Glutamatergic neuron (in vitro differentiated cells): ENCODE measurements at places on chromosomes 16 and 17. TPM values are rescaled to one million over a fixed set of nuclear protein-coding genes. Genes with fewer than 3 reads are reported as not detected.

DNA sequence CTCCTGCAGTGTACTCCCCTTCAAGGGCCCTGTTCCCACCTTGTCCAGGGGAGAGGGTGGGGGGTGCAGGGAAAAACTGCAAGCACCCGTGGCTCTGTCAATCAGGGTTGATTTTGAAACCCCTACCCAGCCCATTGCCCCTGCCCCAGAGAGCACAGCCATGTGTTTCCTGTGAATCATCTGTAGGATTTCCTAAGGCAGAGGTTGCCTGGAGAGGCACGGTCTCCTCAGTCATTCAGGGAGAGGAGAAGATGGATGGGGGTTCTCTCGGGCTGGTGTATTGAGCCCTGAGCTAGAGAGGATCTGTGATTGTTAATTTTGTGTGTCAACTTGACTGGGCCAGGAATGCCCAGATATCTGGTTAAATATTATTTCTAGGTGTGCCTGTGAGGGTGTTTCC is 3.5 kb upstream of the AGRP start:
- no peak overlapping the region for H3K4me3 ChIP-seq
- DNase-seq, result no peak
- H3K4me1 ChIP-seq, result peaks cover 7% of the 10 kb centered on the region

DNA sequence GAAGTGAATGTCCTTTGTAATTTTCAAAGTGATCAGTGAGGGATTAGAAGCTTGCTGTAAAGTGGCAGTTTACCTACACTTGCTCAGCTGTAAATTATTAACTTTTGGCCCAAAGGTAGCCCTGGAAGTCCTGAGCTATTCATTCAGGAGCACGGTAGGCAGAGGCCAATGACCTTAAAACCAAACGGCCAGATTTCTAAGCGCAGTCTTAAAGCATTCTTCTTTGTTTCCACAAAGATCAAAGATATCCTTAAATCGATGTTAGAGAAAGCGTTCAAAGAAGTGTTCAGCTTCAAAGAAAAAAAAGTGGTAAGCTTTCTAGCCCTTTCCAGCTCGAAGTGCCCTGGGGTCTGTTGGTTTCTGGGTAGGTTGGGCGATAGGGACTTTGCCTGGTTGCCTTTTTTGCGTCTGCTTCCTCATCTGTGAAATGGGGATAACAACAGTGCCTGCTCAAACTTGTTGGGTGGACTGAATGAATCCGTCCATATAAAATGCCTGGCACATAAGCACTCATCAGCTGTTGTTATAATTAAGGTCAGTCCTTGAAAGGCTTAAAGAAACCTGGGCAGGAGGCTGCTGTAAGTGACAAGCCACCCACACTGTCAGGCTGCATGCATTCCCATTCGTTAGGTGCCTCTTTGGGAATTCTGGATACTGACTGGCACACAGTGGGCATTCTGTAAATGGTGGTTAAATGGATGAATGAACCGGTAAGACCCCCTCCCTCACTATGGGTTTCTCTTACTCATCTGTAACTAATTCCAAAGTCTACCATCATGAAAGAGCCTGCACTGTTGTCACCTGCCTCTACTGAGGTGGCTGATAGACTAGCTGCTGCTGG is 113.2 kb downstream of the PRKCA start:
- H3K27me3 ChIP-seq, result no peaks in the 10 kb centered on the region
- no peak overlapping the region for H3K4me3 ChIP-seq
- no peak for DNase-seq
- H3K36me3 ChIP-seq, result no peaks in the 10 kb centered on the region

GRCh38 chr17:61205931-61206330 is 193.7 kb upstream of the TBX2 start:
- no peaks in the 10 kb centered on the region for H3K36me3 ChIP-seq
- H3K27me3 ChIP-seq, result peaks cover 4% of the 10 kb centered on the region
- peaks cover 38% of the 10 kb centered on the region for H3K4me1 ChIP-seq
- H3K4me3 ChIP-seq, result no peak overlapping the region

- no peaks in the 10 kb centered on the region for H3K36me3 ChIP-seq
- H3K27ac ChIP-seq, result no peak overlapping the region
- H3K4me3 ChIP-seq, result no peak overlapping the region
Measured at GRCh38 chr17:58403311-58403710, 14.0 kb downstream of the RNF43 start.

The XPO6 gene
- 232 TPM for total RNA-seq

The PMM2 gene
- total RNA-seq, result 23.2 TPM

The ARHGAP44 gene
- 17.5 TPM for total RNA-seq
